ENCODE measurements at places on chromosomes 5 and 9. TPM values are rescaled to one million over a fixed set of nuclear protein-coding genes. Genes with fewer than 3 reads are reported as not detected.

DNA sequence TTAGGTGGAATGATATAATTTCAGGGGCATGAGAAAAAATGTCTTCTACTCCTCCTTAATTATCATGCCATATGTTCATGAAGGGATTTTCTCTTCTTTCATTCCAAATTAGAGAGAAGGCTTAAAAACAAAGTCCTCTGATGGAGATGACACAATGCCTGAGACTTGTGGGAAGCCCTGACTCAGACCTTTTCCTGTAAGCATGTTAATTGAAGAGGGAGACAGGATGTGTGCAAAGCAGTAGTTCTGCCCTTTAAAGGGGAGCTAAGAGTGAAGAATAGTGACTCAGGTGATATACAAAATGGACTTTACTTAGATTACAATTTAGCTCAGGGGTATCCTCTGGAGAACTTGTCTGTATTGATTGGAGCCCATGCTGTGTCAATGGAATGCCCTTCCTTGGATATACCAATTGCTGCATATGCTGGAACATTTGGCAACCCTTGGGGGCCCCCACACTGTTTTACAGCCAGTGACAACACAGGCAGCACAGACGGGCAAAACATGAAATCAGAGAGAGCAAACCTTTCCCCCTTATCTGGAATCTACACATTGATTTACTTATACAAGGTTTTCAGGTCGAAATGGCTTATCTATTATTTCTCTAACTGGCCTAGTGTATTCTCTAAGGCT lies 81.3 kb downstream of the IZUMO3 start:
- no peaks in the 10 kb centered on the region for H3K36me3 ChIP-seq
- H3K27ac ChIP-seq, result no peak overlapping the region
- H3K4me1 ChIP-seq, result no peaks in the 10 kb centered on the region

CKMT2 gene
- total RNA-seq, result 8.6 TPM

P4HA2 gene
- total RNA-seq, result 28.8 TPM

ACSL6 gene
- total RNA-seq, result 1.6 TPM

EPB41L4A gene
- 22.8 TPM for total RNA-seq

GFI1B gene
- 0.17 TPM for total RNA-seq

DNA sequence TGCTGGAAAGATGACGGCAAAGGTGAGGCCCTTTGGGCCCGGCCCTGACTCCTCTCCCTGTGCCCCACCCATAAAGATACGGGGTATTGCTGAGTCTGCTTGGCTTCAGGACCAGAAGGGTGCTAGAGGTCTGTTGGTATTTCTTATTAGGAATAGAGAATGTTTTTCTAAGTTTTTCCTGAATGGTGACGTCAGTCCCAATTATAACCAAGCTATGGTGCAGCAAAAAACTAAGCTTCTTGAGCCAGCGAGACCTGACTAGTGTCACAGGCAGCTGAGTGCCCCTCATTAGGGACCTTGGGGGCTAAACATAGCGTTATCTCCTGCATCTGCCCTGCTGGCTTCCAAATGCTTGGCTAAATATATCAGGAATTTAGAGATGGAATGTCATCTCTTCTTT lies 151.0 kb upstream of the TBC1D2 start:
- DNase-seq, result no peak
- no peaks in the 10 kb centered on the region for H3K36me3 ChIP-seq
- peaks cover 7% of the 10 kb centered on the region for H3K27me3 ChIP-seq
- H3K4me3 ChIP-seq, result no peak overlapping the region

- H3K36me3 ChIP-seq, result no peaks in the 10 kb centered on the region
- H3K27ac ChIP-seq, result no peak overlapping the region
- no peak overlapping the region for H3K4me3 ChIP-seq
- no peak for DNase-seq
- peaks cover 34% of the 10 kb centered on the region for H3K4me1 ChIP-seq
Measured at GRCh38 chr9:75964427-75964826, 74.0 kb downstream of the PCSK5 start.

TMEM252 gene
- not detected for total RNA-seq

GRCh38 chr5:39426746-39427105 lies 1.9 kb upstream of the DAB2 start:
- H3K36me3 ChIP-seq, result no peaks in the 10 kb centered on the region
- H3K27ac ChIP-seq, result peak overlapping the region; percentile 89
- DNase-seq, result no peak
- H3K4me3 ChIP-seq, result no peak overlapping the region

DDX4 gene
- not detected for total RNA-seq

DNA sequence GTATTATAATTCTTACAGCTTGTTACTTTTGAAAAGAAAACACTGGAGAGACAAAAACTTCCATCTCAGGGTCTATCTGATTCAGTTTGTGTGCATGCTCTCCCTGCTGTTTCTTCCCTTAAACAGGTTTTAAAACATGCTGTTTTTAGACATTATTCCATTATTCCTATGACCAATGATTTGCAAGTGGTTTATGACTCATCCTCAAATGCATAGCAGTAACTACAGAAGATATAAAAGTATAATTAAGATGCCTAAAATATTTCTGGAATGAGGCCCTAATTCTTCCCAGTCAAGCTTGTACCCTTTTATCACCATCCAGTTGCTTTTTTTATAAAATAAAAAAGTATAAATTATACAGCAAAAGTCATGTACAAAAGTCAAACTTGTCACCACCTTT lies 3.7 kb downstream of the DTWD2 start:
- H3K27me3 ChIP-seq, result no peaks in the 10 kb centered on the region
- DNase-seq, result no peak
- no peaks in the 10 kb centered on the region for H3K36me3 ChIP-seq
- H3K4me1 ChIP-seq, result peaks cover 19% of the 10 kb centered on the region
- no peak overlapping the region for H3K4me3 ChIP-seq

DNA sequence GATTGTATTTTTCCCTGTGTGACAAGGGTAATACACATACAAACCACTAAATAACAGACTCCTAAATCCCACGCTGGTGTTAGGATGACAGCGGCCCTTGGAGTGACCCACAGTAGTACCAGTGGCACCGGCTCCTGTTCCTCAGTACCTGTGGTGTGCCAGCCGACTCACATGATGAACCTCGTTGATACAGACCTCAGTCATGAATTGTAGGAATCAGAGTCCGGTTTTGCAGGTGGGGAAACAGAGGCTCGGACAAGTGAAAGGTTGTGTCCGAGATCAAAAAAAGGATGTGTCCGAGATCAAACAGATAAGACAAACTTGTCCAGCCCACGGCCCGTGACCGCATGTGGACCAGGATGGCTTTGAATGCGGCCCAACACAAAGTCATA lies 78.0 kb downstream of the AMBP start:
- H3K4me3 ChIP-seq, result no peak overlapping the region
- peak; percentile 57 for DNase-seq
- H3K4me1 ChIP-seq, result peaks cover 10% of the 10 kb centered on the region
- no peak overlapping the region for H3K27ac ChIP-seq

- no peak for DNase-seq
- no peak overlapping the region for H3K27ac ChIP-seq
- H3K4me1 ChIP-seq, result peaks cover 4% of the 10 kb centered on the region
- H3K36me3 ChIP-seq, result no peaks in the 10 kb centered on the region
- H3K4me3 ChIP-seq, result no peak overlapping the region
- no peaks in the 10 kb centered on the region for H3K27me3 ChIP-seq
Measured at GRCh38 chr5:123783421-123783820, 271.4 kb downstream of the CSNK1G3 start.

DNA sequence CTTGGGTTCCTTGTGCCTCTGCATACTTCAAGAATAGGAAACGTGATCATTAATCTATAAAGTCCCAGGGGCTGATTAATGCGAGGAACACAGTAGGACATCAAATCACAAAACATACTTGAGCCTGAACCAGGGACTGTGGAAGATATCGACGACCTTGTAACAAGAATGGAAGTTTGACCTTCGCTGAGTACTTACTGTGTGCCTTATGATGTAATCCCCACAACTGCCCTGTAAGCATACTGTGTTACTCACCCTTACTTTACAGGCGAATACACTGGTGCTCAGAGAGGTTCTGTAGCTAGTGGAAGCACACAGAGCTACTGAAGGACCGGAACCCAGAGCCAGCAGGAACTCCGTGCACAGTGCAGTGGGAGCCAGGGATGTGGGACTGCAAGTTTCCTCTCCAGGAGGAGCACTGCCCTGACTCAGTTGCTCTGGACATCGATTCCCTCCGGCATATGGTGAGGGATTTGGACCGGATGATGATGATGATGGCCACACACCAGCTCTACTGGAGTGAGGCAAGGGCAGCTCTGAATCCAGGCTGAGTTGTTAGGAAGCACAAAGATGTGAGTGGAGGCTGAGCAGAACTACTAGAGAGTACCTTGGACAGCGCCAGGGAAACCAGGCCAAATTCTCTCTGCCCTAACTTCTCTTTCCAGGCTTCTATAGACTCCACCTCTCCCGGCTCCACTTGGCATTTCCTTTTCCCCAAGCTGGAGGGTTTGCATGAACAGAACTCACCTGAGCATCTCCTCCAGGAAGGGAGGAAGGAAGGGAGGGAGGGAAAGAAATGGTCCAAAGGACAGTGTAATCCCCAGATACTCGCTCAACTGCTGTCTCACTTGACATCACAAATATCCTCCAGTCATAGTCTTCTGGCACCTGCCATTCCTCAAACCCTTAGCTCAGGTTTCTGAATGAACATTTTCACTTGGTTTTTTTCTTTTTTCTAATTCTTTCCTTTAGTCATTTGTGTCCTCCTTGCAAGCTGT lies 1.5 kb upstream of the GABBR2 start:
- H3K36me3 ChIP-seq, result no peaks in the 10 kb centered on the region
- H3K4me1 ChIP-seq, result peaks cover 29% of the 10 kb centered on the region
- H3K27me3 ChIP-seq, result no peaks in the 10 kb centered on the region
- no peak for DNase-seq

ZNF300 gene
- 3.1 TPM for total RNA-seq

GRCh38 chr5:148805326-148806290 lies 20.8 kb upstream of the ADRB2 start:
- H3K4me1 ChIP-seq, result peaks cover 18% of the 10 kb centered on the region
- H3K4me3 ChIP-seq, result no peak overlapping the region
- peak; percentile 91 for DNase-seq
- no peaks in the 10 kb centered on the region for H3K36me3 ChIP-seq
- no peak overlapping the region for H3K27ac ChIP-seq

OLFML2A gene
- total RNA-seq, result 39.0 TPM

- no peak overlapping the region for H3K4me3 ChIP-seq
- H3K4me1 ChIP-seq, result no peaks in the 10 kb centered on the region
- H3K27ac ChIP-seq, result no peak overlapping the region
- H3K36me3 ChIP-seq, result no peaks in the 10 kb centered on the region
- DNase-seq, result no peak
Measured at GRCh38 chr5:133599044-133599443, 13.3 kb downstream of the FSTL4 start.

SLC25A48 gene
- total RNA-seq, result 0.42 TPM

- no peak overlapping the region for H3K4me3 ChIP-seq
- H3K27me3 ChIP-seq, result no peaks in the 10 kb centered on the region
- H3K27ac ChIP-seq, result no peak overlapping the region
- no peak for DNase-seq
- H3K36me3 ChIP-seq, result no peaks in the 10 kb centered on the region
Measured at GRCh38 chr5:84045964-84046363, 325.3 kb upstream of the HAPLN1 start.

GRCh38 chr5:89537800-89538199 lies 654.8 kb upstream of the MEF2C start:
- H3K4me3 ChIP-seq, result no peak overlapping the region
- no peak overlapping the region for H3K27ac ChIP-seq
- no peaks in the 10 kb centered on the region for H3K27me3 ChIP-seq
- no peak for DNase-seq
- no peaks in the 10 kb centered on the region for H3K4me1 ChIP-seq

NMUR2 gene
- not detected for total RNA-seq

GRIN1 gene
- total RNA-seq, result 0.50 TPM

G3BP1 gene
- total RNA-seq, result 49.8 TPM

DNA sequence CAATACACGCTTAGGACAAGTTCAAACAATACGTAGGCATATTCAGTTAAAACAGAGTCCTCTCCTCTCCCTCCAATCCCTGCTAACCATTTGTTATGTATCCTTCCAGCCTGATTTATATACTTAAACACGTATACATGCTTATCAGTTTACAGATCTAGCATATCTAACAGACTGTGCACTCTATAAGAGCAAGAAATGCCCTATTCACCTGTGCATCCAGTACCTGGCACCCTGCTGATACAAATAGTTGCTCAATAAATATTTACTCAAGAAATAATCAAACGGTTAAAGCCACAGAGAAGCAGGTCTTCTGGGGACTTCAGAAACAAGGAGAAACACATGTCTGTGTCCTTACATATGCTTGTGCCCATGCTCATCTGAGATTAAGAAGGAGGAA lies 55.9 kb downstream of the MLLT3 start:
- DNase-seq, result peak; percentile 45
- no peak overlapping the region for H3K4me3 ChIP-seq
- no peak overlapping the region for H3K27ac ChIP-seq
- peaks cover 60% of the 10 kb centered on the region for H3K4me1 ChIP-seq
- no peaks in the 10 kb centered on the region for H3K36me3 ChIP-seq

GAPVD1 gene
- total RNA-seq, result 58.6 TPM
